ENCODE measurements at places on chromosomes 12 and 14. TPM values are rescaled to one million over a fixed set of nuclear protein-coding genes. Genes with fewer than 3 reads are reported as not detected.
A peak's percentile ranks its signal among the peaks of the same experiment; 100 is the strongest.

GRCh38 chr12:80849337-80849736 is 88.4 kb downstream of the LIN7A start:
- H3K4me3 ChIP-seq = no peak overlapping the region
- H3K36me3 ChIP-seq = no peaks in the 10 kb centered on the region
- H3K4me1 ChIP-seq = no peaks in the 10 kb centered on the region
- no peak for DNase-seq
- H3K27ac ChIP-seq = no peak overlapping the region

GRCh38 chr12:92528586-92528985 is 174.2 kb upstream of the PLEKHG7 start:
- no peak overlapping the region for H3K27ac ChIP-seq
- H3K4me1 ChIP-seq = no peaks in the 10 kb centered on the region
- DNase-seq = no peak
- H3K4me3 ChIP-seq = no peak overlapping the region

DNA sequence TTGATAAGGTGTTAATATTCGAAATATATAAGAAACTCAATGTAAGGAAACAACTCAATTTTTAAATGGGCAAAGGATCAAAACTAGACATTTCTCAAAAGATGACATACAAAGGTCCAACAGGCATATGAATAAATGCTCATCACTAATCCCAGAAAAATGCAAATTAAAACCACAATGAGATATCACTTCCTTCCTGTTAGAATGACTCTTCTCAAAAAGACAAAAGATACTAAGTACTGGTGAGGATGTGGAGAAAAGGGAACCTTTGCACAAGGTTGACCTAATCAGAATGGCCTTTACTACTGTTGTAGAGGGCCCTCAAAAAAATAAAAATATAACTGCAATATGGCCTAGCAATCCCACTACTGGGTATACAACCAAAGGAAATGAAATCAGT is 383.4 kb downstream of the KCNH5 start:
- no peaks in the 10 kb centered on the region for H3K36me3 ChIP-seq
- no peaks in the 10 kb centered on the region for H3K4me1 ChIP-seq
- H3K4me3 ChIP-seq = no peak overlapping the region
- H3K27me3 ChIP-seq = peaks cover 28% of the 10 kb centered on the region

GRCh38 chr14:87623616-87624015 is 369.4 kb downstream of the GALC start:
- no peak for DNase-seq
- no peaks in the 10 kb centered on the region for H3K27me3 ChIP-seq
- H3K27ac ChIP-seq = no peak overlapping the region
- H3K4me1 ChIP-seq = no peaks in the 10 kb centered on the region
- H3K36me3 ChIP-seq = no peaks in the 10 kb centered on the region

DNA sequence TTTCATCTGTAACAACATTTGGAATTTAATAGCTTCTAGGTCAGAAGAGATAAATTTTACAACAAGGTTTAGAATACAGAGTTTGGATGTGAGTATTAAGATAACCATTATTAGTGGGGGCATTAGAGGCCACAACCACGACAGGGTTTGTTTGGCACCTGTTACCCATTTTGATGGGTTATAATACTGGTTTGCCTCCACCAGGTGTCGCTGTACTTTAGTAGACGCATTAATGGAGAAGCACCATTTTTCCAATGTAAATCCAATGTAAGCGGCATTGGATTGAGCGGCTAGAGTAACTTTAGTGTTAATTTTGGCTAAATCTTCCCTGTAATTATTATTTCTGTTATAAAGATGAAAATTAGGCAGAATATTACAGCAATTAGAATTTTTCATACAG is 136.2 kb downstream of the SLCO1B3 start:
- H3K36me3 ChIP-seq = no peaks in the 10 kb centered on the region
- no peaks in the 10 kb centered on the region for H3K4me1 ChIP-seq
- no peaks in the 10 kb centered on the region for H3K27me3 ChIP-seq
- peak; percentile 43 for DNase-seq

DNA sequence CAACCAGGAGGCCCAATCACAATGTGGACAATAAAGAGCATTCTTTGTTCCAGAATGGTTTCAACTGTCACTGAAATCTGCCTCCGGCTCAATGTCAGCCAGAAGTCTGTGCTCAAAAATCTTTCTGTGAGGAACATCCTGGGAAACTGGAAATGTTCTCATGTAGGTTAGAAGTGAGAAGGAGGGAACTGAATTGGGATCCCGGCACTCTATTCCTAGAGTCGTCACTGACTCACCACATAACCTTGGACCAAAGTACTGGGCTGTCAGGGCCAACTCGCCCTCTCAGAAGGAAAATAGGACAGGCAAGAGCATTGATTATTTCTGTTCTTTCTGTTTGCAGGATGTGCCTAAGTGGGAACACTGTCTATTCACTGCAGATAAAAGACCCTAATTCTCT is 57.6 kb downstream of the PRKAB1 start:
- DNase-seq = no peak
- H3K4me1 ChIP-seq = no peaks in the 10 kb centered on the region
- H3K27me3 ChIP-seq = no peaks in the 10 kb centered on the region
- H3K4me3 ChIP-seq = no peak overlapping the region
- H3K36me3 ChIP-seq = peaks cover 24% of the 10 kb centered on the region

DNA sequence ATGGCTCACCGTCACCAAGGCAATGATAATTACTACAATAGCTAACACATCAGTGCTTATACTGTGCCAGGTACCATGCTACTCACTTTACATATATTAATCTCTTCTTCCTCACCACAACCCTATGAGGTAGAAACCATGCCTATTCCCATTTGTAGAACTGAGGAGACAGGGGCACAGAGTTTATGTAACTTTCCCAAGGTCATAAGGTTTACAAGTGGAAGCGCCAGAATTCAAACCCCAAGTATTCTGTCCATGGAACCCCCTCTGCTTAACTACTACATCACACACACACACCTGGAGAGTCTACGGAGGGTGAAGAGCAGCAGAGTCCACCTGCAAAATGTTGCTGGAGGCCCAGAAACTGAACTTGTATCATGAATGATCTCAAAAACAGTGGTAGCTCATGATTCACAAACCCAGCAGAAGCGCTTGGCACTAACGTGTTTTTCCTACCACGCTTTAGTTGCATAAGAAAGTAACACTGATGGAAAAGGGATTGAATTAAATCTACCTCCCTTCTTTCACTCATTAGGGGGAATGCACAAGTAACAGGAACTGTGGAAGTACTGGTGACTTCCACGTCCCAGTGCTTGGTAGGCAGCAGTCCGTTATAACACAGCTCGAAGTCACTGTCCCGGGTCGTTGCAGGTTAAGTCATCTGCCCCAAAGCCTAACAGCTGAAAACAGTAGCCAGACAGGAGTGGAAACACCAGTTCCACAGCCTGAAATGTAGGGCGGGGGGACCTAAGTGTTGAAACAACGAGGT is 2.0 kb downstream of the ITPR2 start:
- no peak for DNase-seq
- peaks cover 6% of the 10 kb centered on the region for H3K4me1 ChIP-seq
- H3K4me3 ChIP-seq = no peak overlapping the region
- no peaks in the 10 kb centered on the region for H3K36me3 ChIP-seq
- H3K27ac ChIP-seq = no peak overlapping the region
- no peaks in the 10 kb centered on the region for H3K27me3 ChIP-seq

DNA sequence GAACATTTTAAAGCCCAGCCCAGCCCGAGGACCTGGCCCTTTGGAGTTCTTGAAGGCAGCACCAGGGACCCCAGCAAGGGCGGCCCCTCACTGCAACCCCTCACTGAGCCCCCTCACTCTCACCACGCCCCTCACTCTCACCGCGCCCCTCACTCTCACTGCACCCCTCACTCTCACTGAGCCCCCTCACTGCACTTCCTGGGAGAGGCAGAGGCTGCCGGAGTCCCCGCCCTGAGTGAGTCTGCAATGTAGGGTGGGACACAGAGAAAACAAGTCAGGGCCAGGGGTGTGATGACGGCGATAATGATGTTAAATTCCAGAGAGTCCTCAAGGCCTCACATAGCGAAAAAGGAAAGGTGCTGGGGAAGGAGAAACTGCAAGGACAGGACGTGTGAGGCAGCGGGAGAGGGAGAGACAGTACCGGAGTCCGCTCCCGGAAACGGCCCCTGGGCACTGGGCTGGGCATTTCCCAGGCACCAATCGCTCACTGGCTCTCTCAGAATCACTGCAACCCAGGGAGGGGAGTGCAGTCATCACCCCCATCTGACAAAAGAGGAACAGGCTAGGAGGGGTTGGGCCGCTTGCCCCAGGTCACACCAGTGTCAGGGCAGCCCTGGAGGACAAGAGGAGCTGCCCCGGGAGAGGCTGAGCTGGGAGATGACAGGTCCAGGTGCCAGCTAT is 24.9 kb downstream of the CCDC88C start:
- no peaks in the 10 kb centered on the region for H3K36me3 ChIP-seq
- H3K4me1 ChIP-seq = no peaks in the 10 kb centered on the region
- no peaks in the 10 kb centered on the region for H3K27me3 ChIP-seq
- H3K4me3 ChIP-seq = no peak overlapping the region

- H3K4me3 ChIP-seq = no peak overlapping the region
- H3K27me3 ChIP-seq = no peaks in the 10 kb centered on the region
- no peak for DNase-seq
These were observed 23.1 kb downstream of the TMED10 start for GRCh38 chr14:75153295-75153694.

DNA sequence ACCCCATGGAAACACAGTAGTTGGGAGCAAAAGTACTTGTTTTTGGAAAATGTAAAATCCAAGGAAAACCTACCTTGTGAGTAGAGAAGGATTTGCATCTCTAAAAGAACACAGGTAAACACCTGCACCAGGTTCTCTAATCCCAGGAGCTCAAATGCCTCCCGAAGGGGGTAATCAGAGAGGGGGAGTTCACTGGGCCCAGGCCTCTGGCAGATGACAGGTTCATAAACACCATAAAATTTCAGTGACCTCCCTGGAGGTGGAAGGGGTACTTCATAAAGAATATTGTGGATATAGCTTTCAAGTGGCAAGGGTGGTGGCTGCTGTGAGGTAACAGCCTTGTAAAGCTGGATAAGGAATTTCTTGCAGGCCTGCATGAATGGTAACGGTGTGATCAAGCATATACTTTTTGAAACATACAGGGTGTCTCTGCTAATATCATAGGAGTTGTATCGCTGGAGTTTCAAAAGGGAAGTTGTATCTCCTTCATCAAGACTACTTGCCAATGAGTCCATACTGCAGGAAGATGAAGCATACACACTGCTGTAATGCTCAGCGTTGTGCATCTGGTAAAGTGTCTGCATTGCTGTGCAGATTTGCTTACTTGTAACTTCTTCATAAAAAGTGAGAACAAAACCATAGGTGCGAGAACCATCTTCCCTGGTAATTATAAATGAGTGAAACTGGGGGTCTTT is 111.3 kb downstream of the DENND5B start:
- H3K4me1 ChIP-seq = peaks cover 9% of the 10 kb centered on the region
- H3K27me3 ChIP-seq = no peaks in the 10 kb centered on the region
- no peak overlapping the region for H3K4me3 ChIP-seq
- no peak overlapping the region for H3K27ac ChIP-seq
- DNase-seq = no peak
- no peaks in the 10 kb centered on the region for H3K36me3 ChIP-seq

DNA sequence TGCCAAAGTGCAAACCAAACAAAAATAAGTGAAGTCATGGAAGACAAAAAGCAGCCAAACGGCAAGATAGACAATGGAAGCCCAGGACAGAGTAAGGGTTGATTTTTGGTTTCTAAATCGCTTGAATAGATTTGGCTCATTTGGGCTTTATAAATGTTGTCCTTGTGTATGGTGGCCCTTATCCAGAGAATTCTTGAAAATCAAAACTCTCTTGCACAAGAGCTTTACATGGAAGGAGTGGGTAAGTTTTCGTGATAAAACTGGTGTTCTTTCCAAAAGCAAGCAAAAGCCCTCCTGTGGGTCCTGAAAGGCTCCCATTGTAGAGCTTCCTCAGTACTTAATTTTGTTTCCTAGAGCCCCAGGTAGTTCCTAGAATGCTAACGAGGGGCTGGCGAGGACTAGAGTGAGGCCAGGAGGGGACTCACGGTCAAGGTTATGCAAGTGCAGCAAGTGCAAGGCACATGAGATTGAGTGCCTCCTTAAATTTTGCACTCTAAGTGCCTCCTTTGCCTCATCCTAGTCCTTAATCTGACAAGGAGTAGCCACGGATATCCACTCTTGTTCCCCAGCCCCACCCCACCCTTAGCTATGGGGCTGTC is 4.1 kb downstream of the SIX6 start:
- H3K4me3 ChIP-seq = no peak overlapping the region
- peaks cover 48% of the 10 kb centered on the region for H3K27me3 ChIP-seq
- H3K4me1 ChIP-seq = no peaks in the 10 kb centered on the region
- no peaks in the 10 kb centered on the region for H3K36me3 ChIP-seq

GRCh38 chr12:107395817-107396216 is 289.8 kb upstream of the PWP1 start:
- DNase-seq = no peak
- no peak overlapping the region for H3K4me3 ChIP-seq
- no peak overlapping the region for H3K27ac ChIP-seq

DNA sequence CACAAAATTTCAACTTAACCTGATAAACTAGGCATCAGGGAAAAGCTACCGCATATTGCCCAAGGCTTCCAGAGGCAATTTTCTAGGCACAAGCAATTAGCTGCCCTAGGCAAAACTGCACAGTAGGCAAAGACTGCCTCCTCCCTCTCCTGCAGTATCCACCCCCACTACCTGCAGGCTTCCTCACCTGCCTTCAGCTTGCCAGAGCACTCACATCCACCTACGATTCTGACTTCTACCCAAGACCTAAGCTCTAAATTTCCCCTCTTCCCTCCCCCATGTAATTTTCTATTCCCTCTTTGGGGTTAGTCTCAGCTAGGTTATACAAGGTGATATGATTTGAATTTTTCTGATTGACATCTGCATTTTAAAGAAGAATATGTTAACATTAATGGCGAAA is 21.9 kb upstream of the CCDC196 start:
- no peak overlapping the region for H3K4me3 ChIP-seq
- no peak for DNase-seq
- no peaks in the 10 kb centered on the region for H3K4me1 ChIP-seq
- H3K27ac ChIP-seq = no peak overlapping the region
- peaks cover 3% of the 10 kb centered on the region for H3K36me3 ChIP-seq

Gene RNASE1
- total RNA-seq = 0.51 TPM

Gene NRIP2
- not detected for total RNA-seq

Gene ATF1
- total RNA-seq = 67.2 TPM

Gene ERP27
- not detected for total RNA-seq

Gene CLEC4E
- not detected for total RNA-seq

Gene PLEKHG7
- total RNA-seq = not detected

Gene LBHD2
- not detected for total RNA-seq
